ENCODE measurements at places on chromosomes 1 and 21.

- no peak for DNase-seq
Measured at GRCh38 chr1:54464031-54464476, 57.9 kb upstream of the SSBP3 start.

DNA sequence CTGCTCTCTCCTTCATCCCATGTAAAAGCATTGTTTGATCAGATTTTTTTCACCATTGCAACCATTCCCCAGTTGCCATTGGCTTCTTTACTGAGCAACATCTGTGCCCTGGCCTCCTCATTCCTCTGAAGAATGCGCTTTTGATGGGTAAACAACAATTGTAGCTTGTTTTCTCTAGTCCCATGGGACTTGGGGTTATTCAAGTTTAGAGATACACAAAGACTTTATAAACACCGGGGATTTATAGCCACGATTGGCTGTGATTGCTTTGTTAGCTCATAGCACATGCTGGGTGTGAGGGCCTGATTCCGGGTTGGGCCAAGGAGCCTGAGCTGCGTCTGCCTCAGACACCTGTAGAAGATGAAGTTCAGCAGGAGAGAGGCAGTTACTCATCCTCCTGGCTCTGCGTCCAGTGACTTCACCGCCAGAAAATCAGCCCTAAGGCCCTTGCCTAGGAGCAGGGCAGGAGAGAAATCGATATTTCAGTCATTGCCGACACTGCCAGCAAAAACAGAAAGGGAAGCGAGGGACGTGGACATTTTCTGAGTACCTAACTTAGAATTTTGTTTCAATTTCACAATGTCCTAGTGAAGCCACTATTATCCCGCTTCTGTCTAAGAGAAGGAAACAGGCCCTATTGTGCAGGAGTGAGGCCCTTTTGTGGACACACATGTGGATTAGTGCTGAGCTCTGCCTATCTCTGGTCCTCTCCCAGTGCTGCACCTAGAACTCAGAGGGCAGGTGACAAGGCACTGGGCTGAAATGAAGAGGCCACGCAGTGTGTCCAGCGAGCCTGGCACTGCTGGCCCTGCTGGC, 159.8 kb upstream of the USP24 start:
- no peak for DNase-seq

DNA sequence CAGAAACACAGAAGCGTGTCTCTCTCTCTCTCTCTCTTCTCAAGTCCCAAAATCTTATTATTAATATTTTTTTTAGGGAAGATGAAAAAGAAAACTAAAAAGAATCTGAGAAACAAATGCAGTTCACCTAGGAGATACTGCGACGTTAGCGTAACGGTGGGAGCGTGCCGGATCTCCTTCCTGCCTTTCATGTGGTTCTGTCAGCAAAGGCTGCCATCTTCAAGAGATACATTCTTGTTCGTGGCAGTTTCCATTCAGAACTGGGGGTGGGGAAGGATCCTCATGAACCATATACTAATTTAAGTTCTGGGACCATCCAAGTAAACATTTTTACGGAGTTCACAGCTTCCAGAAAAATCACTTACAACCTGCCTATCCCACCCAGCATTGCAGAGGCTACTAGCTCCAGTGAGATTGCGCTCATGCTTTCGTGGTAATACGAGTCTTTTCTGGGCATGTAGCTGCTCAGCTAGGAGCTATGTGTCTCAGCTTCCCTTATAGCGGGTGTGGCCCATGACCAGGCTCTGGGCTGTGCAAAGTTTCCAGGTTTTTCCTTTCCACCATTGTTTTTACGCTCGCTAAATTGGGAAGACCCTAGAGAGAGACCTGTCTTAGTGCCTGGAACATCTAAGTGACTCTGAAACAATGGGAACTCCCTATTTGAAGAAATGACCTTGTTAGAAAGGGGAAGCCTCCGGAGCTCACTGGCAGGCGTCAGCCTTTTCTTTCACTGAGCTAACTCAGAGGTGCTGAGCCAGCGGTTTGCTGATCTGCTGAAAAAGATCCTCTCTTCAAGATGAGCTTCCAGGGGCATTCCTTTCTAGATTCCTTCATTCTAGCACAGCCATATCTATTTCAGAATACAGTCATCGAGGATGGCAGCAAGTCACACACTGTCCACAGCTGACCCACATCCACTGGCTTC, 17.3 kb downstream of the SLAMF1 start:
- DNase-seq = peak; percentile 75

GRCh38 chr1:22140694-22141093, 2.2 kb downstream of the WNT4 start:
- no peak for DNase-seq

- DNase-seq = no peak
Measured at GRCh38 chr1:208393826-208394225, 149.6 kb upstream of the PLXNA2 start.

GRCh38 chr1:119045096-119045746, 57.1 kb upstream of the TBX15 start:
- no peak for DNase-seq

- no peak for DNase-seq
Measured at GRCh38 chr1:29673228-29673500, 436.8 kb downstream of the PTPRU start.

- no peak for DNase-seq
Measured at GRCh38 chr1:233990486-233990885, 86.0 kb downstream of the SLC35F3 start.

DNA sequence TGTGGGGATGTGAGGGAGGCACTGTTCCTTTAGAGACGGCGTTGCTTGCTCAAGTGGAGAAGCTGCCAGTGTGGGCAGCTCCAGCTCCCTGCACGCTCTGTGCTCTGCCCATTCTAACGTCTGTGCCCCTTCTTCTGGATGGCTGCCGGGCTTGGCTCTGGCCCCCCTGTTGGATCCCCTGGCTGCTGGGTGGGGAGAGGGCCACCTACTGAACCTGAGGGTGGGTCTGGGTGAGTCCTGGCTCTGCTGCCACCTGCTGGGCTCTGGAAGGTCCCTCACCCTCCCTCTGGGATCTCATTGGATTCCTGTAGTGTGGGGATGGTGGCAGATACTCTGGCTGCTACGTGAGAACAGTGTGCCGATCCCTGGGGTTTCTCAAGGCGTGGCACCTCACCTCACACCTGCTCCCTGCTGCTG, 5.0 kb downstream of the PFKL start:
- peak; percentile 10 for DNase-seq

GRCh38 chr1:227273557-227273956, 44.7 kb downstream of the CDC42BPA start:
- DNase-seq = peak; percentile 38

GRCh38 chr1:40067851-40068250, 27.3 kb downstream of the CAP1 start:
- DNase-seq = no peak

- DNase-seq = no peak
Measured at GRCh38 chr1:199706826-199707606, 320.5 kb upstream of the NR5A2 start.

DNA sequence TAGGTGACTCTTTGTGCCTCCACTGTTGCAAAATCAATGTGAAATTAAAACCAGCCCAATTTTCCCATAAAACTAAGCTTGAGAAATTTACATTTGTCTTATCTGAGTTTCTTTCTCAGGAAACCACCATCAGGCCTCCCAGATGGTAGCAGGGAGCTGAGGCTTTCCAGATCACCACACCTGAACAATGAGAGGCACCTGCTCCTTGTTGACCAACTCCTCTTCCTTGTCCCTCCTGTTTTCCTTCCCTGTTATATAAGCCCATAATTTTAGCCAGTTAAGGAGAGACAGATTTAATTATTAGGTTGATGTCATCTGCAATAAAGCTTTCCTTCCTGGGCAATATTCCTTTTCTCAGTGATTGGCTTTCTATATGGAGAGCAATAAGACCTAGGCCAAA, 32.0 kb upstream of the C1orf185 start:
- no peak for DNase-seq

GRCh38 chr1:65471213-65471833, 50.9 kb downstream of the LEPR start:
- no peak for DNase-seq

DNA sequence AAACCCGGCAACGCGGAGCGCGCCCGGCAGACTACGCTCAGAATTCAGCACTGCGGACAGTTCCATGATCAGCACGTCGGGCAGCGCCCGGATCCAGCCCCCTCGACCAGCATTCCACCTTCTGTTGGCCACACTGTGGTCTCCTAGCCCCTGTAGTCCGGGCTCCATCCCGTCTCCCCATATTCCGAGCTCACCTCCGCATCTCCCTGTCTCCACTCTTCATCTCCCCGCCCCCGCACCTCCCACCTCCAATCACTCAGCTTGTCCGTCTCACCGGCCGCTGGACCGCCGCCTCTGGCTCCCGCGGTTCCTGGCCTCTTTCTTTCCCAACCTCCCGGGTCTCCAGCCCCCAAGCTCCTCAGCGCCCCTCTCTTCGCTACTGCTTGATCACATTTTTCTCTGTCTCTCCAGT, 500 bp downstream of the EPHA10 start:
- no peak for DNase-seq

- DNase-seq = no peak
Measured at GRCh38 chr1:42767510-42768000, 506 bp downstream of the C1orf50 start.

GRCh38 chr1:93613898-93614297, 67.7 kb downstream of the BCAR3 start:
- no peak for DNase-seq

DNA sequence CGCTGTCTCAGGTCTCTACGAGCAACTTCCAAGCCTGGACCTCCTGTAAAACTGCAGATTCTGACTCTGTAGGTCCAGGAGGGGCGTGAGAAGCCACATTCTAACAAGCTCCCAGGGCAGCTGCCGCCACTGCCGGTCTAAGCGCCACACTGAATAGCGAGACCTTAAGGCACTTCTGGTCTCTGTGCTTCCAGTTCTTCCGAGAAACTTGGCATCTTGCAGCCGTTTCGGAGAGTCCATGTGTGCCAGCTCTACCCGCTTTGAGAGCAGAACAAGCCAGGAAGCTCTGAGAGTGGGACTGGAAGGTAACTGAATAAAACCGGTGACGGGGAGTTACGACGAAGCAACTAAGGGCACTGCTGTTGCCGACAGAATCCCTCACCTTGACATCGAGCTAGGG, 12.5 kb downstream of the AGT start:
- no peak for DNase-seq

- DNase-seq = no peak
Measured at GRCh38 chr21:25895565-25896205, 160.9 kb downstream of the GABPA start.

GRCh38 chr1:21589618-21590017, 79.5 kb downstream of the RAP1GAP start:
- no peak for DNase-seq

DNA sequence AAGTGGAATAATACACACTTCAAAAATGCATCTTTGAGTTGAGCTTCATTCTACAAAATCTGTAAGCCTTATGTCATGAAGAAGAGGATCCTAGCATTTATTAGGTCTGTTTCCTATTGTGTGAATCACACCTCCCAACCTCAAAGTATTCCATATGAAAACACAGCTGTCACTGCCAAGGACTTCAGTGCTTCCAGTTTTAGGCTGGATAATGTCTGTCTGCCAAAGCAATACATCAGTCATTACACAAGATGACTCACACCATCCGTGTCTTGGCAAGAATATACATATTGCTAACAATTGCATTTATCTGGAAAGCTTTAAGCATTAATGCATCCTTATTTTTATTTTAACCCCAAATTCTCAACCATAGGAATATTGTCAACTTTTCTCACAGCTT, 125.7 kb upstream of the TMPRSS15 start:
- DNase-seq = no peak

DNA sequence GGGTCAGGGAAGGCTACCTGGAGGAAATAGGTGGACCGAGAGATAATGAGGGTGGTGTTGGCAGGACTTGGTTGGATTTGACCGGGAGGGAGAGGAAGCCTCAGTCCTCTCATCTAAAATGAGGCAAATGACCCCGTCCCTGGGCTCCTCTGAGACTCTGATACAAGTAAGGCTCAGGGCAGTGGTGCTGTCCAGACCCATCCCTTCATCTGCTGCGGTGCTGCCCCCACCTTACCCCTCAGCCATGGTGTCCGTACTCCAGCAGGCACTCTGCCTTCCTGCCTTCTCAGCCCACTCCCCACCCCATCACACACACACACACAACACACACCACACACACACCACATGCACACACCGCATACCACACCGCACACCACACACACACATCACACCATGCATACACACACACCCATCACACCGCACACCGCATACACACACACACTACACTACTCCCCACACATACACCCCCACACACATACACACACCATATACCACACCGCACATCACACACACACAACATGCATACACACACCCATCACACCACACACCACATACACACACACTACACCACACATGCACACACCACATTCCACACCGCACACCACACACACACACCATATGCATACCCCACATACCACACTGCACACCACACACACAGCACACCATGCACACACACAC, 29.4 kb upstream of the SLC26A9 start:
- DNase-seq = peak; percentile 30

DNA sequence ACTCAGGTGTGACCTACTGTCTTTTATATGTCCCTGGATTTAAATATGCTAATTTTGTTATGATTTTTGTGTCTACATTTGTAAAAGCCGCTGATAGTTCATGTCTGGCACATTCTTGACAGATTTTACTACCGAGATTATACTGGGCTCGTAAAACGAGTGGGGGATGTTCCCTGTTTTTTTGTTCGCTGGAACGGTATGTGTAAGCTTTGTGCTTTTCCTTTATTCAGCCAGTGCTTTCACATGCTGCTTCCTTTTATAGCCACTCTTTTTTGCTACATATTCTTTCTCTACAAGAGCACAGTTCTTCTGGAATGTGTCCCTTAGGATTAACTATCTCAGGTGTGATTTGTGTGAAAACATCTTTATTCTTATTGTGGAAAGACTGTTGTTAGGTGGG, 46.6 kb downstream of the ADARB1 start:
- no peak for DNase-seq

DNA sequence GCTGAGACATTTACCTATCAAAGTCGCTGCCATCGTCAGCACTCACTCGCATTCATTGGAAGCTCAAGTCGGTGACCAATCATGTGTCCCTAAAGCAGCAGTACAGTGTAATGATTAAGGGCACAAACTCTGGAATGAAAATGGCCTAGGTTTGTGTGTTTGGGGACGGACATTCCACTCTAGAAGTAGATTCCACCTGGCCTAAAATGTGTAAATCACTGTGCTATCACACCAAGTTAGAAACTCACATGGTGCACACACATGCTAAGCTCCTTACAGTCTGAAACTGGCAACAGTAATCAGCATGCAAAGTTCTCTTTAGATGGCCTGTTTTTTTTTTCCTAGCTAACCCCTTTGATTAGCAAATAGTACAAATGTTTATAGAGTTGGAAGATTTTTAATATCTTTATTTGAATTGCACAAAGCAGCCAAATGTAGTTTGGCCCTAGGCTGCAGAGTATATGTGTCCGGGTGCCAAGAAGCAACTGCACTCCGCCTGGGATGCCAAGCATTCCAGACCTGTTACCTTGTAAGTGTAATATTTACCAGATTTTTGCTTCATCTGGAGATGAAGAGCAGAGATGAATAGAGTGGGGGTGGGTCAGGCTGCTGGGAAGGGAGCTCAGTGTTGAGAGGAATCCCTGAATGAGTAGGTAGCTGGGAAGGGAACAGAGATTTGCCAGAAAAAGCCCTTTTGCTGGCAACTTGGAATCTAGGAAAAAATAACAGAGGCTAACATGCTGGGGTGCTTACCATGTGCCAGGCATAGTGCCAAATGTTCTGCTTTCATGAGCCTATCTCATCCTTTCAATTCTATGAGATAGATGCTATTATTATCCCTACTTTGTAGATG, 35.2 kb downstream of the TGFB2 start:
- DNase-seq = no peak
